Stimulated activated CD8-positive, alpha-beta memory T cell treated with anti-CD3 and anti-CD28 coated beads, Interleukin-4, amount 100 ng/mL, for 1 hour (primary cell): ENCODE measurements at places on chromosomes 7 and 10.

GRCh38 chr10:70500812-70501301 lies 22.3 kb downstream of the PALD1 start:
- no peak for DNase-seq

DNA sequence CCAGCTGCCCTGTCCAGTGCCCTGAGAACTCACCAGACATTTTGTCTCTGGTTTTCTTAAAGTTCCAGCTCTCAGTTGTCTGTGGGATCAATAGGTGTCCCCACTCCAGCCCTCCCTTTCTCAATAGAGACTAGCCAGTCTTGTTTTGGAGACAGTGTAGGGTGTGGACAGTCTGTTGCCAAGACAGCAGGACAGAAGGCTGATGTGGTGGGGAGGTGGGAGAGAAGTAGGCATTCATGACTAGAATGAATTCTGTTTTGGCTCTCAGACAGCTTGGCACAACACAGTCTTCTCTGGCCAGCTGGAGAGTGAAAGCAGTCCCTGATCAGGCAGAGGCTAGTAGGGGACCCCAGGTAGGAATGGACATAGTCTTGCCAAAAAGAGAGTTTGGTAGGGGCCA lies 467.0 kb upstream of the PODXL start:
- DNase-seq, result no peak

DNA sequence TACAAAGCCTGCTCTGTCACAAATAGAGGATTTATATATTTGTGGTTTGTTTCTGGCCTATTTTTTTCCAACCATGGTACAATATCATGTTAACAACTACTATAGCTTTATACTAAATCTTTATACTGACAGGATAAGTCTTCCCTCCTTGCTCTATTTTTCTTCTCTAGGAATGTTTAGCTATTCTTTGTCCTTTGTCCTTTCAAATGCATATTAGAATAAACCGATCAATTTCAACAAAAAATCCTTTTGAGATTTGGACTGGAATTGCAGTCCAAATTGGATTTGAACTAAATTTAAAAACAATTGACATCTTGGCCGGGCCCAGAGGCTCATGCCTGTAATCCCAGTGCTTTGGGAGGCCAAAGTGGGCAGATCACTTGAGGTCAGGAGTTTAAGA lies 39.2 kb upstream of the CTTNBP2 start:
- DNase-seq, result no peak

DNA sequence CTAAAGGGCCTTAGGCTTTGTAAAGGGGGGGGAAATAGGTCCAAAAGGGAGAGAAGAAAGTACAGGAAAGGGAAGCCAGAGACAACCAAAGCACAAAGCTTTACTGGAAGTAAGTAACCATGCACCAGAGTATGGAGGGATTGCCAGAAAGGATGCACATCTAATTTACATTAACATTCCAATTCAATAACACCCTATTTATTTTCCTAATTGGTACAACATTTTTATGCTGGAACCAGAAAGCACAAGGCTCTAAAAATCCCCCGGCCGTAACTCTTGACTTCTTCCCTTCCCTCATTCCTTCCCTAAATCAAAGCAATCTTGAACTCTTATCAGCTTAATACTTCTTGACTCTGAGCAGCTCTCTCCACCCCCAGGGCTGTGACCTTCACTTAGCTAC lies 400.0 kb upstream of the CELF2 start:
- no peak for DNase-seq

- no peak for DNase-seq
Measured at GRCh38 chr7:151346470-151346769, 4.8 kb downstream of the NUB1 start.

GRCh38 chr7:127910670-127911069 lies 120.6 kb downstream of the LRRC4 start:
- DNase-seq, result no peak

DNA sequence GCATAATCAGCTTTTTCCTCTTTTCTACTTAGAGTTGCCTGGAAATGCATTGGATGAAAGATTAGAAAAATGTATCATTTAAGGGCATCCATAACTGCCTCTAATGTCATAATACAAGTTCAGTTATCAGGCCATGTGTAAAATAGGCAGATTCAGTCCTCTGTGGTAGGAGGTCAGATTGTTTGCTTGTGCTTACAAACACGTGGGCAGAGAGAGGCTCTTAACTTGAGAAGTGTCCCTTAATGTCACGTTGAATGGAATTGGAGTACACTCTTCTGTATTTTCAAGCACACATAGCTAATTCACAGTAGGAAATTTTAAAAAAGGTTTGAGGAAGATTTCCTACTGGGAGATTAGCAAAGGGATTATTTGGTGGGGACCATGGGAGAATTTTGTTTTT lies 359.8 kb upstream of the MTPN start:
- no peak for DNase-seq

DNA sequence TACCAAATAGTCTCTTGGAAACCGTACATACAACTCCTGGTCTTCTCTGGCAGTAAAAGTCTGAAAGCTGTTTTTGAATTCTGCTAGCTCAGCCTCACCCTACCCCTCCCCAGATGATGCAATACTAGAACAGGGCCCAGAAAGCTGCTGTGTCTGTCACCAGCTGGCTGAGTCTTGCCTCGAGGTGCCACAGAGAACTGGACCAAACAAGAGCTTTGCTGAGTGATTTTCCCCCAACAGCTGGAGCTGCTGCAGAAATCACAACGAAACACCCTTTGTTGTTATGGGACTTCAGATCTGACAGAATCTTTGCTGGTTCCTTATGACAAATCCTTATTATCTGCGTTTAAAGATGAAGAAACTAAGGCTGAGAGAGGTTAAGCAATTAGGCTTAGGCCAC lies 134.1 kb downstream of the SPAG6 start:
- no peak for DNase-seq

DNA sequence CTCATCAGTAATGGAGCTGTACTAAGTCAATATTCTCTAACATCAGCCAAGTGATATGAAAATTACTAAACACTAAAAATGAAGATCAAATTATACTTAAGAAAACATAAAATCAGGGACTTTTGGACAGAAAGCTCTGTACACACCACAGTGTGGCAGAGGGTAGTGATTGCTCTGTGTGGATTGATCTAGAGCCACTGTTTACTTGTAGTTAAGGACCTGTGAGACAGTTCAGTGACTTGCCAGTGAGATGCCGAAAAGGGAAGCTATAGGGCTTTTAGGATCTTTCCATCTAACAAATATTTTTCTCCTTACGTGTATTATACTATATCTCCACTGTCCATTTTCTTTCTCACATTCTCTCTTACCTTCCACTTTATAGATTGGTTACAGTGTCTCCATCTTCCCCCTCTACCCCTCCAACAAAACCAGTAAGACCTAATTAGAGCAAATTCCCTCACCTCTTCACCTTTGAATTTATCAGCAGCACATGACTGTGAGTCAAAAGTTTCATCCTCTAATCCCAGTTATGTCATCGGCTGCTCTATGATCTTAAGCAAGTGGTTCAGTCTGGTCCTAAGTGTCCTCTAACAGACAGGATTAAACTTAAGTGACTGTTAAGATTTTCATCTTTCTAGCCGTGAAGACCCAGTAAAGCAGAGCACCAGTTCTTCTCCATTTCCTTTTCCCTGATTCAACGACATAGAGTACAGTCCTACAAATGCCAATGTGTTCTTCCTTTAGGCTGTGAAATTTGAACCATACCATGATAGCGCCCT lies 6.9 kb downstream of the PIK3CG start:
- DNase-seq, result no peak

DNA sequence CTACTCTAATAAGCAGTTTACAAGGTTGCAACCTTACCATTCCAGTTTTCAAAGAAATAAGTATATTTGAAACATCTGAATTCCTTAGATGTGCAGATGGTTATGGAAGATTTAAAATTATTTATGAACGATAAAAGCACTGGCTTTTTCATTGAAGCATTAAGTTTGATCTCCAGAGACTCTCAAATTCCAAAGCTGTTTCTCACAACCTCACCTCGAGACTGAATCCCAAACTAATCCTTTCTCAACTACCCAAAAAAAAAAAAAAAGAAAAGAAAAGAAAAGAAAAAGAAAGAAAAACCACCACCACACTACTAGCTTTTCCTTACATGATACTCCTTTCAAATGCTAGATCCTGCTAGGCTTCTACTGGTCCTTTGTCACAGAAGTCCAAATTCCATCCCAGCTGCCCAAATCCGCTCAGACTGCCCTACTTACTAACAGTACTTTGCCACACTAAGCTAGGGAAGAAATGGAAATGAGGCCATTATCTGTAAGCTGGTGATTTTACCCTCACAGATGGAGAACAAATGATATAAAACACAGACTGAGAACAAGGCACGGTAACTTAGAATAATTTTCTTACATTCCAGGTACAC lies 100.6 kb upstream of the CDK1 start:
- no peak for DNase-seq

DNA sequence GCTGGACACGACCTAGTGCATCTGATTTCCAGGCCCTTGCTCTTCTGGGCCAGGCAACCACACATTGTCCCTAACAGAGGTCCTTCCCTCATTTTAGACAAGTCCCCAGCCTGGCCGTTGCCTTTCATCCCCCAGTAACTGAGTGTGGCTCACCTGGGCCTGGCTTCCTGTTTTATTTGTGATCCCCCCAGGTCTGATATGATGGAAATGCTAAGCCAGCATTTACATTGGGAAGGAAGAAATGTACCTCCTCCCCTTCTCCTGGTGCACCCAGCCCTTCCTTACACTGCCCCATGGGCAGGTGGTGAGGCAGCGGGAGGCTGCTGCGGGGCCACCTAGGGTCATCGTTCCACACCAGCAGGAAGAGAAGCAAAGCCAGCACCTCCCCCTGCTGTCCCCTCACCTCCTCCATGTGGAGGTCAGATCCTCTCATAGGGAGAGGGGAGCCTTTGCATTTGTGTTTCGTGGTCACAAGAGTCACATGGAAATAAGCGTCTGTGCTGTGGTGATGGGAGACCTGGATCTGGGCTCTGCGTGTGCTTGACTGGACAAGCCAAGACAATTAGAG lies 108.8 kb downstream of the GLRX3 start:
- DNase-seq, result no peak

GRCh38 chr7:84264396-84264795 lies 69.8 kb upstream of the SEMA3A start:
- no peak for DNase-seq

- no peak for DNase-seq
Measured at GRCh38 chr10:59387951-59388670, 25.8 kb upstream of the FAM13C start.
